ENCODE measurements at places on chromosomes 6 and 20. TPM values are rescaled to one million over a fixed set of nuclear protein-coding genes. Genes with fewer than 3 reads are reported as not detected.

DNA sequence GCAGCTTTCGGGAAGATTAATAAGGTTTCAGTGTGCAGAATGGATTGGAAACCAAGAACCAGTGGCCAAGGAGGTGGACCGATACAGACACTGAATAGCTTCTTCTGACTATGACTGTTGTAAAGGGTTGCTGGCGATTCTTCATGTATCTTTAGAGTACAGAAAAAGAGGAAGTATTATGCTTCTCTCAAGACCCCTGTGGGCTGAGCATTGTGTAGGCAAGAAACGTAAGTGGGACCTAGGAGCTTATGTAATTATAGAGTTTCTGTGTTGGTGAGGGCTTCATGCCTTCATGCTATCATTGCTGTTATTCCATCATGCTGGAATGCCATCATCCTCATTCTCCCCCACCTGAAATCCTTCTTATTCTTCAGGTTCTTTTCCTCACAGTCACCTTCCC, 105.4 kb upstream of the AKIRIN2 start:
- no peak for DNase-seq
- no peak overlapping the region for H3K4me3 ChIP-seq
- no peaks in the 10 kb centered on the region for H3K36me3 ChIP-seq
- H3K4me1 ChIP-seq, result no peaks in the 10 kb centered on the region

DNA sequence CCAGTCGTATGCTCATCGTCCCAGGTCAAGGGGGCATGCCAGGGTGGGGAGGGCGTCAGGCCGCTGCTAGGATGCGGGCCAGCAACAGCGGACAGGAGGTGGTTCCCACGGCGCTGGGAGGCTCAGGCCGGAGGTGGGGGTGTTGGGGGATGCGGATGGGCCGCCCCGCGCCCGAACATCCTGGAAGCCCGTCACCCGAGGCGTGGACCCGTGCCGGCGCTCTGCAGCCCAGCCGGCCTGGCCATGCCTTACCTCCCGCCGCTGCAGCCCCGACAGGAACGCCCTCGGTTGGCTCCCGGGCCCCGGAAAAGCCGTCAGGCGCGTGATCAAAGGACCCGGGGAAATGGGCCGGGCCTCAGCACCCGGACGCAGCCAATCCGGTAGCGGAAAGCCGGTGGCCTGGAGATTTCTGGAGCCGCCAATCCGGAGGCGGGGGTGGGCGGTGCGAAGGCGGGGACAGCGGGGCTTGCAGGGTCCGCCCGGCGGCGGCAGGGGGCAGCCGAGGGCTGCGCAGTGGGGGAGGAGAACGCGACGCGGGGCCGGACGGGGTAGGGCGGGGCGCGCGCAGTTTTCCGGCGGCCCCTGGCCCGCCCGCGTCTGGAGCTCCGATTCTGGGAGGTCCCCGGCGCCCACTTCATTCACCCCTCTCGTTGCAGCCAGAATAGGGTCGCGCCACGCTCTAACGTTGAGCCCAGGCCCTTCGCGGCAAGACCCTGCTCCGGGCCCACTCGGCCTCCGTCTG, at the start of gene SMIM29:
Gene SMIM29, minus strand, starts transcription at position 280 of the 742 bp plus-strand sequence. CDS start 1,215 bp downstream, outside the sequence.
- no peak for DNase-seq
- peak within 1 kb of the TSS; percentile 91 for H3K4me3 ChIP-seq
- no peaks in the 10 kb centered on the region for H3K27me3 ChIP-seq
- H3K4me1 ChIP-seq, result peaks cover 47% of the 10 kb centered on the region
- H3K27ac ChIP-seq, result peak within 1 kb of the TSS; percentile 89

GRCh38 chr20:20363799-20364592, 3.9 kb upstream of the INSM1 start:
- no peak overlapping the region for H3K4me3 ChIP-seq
- H3K36me3 ChIP-seq, result no peaks in the 10 kb centered on the region
- no peak for DNase-seq
- peaks cover 39% of the 10 kb centered on the region for H3K27me3 ChIP-seq

- no peak for DNase-seq
- H3K4me3 ChIP-seq, result no peak overlapping the region
- 0 out of 2 replicates have a peak, but pooled peaks cover 5% of the 10 kb centered on the region for H3K4me1 ChIP-seq
- no peaks in the 10 kb centered on the region for H3K36me3 ChIP-seq
- peaks cover 3% of the 10 kb centered on the region for H3K27me3 ChIP-seq
These were observed 291.8 kb downstream of the BMP7 start for GRCh38 chr20:56974499-56975250.

DNA sequence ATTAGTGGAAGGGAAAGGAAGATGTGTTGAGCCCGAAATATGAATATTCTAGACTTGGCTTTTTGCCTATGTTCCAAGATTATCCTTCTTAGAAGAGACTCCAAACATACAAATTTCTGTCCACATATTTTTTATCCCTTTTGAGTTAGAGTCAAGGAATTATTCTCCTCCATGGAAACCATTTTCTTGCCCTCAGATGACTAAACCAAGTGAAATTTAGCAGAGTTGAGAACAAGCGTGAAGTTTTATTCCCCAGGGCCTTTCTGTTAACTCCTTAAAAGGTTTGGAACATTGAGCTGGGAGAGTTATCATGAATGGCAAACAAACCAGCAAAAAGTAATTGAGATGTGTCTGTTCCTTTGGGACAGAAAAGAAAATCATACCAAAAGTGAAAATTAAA, 286.1 kb upstream of the PLCB4 start:
- no peak overlapping the region for H3K27ac ChIP-seq
- H3K4me3 ChIP-seq, result no peak overlapping the region
- H3K4me1 ChIP-seq, result no peaks in the 10 kb centered on the region
- no peaks in the 10 kb centered on the region for H3K27me3 ChIP-seq
- H3K36me3 ChIP-seq, result no peaks in the 10 kb centered on the region

GRCh38 chr6:92545861-92546260, 873.5 kb downstream of the EPHA7 start:
- H3K4me1 ChIP-seq, result no peaks in the 10 kb centered on the region
- no peak for DNase-seq
- H3K27me3 ChIP-seq, result no peaks in the 10 kb centered on the region
- H3K4me3 ChIP-seq, result no peak overlapping the region
- no peaks in the 10 kb centered on the region for H3K36me3 ChIP-seq
- H3K27ac ChIP-seq, result no peak overlapping the region

- H3K4me3 ChIP-seq, result no peak overlapping the region
- no peaks in the 10 kb centered on the region for H3K4me1 ChIP-seq
- H3K27me3 ChIP-seq, result no peaks in the 10 kb centered on the region
These were observed 141.6 kb upstream of the AKAP12 start for GRCh38 chr6:151098166-151098565.

- no peak overlapping the region for H3K4me3 ChIP-seq
- peaks cover 6% of the 10 kb centered on the region for H3K4me1 ChIP-seq
- peak overlapping the region; percentile 0 for H3K27ac ChIP-seq
- H3K27me3 ChIP-seq, result no peaks in the 10 kb centered on the region
These were observed 12.1 kb downstream of the MICB start for GRCh38 chr6:31510007-31510406.

GRCh38 chr6:157005940-157006339, 228.8 kb downstream of the ARID1B start:
- no peak for DNase-seq
- H3K4me3 ChIP-seq, result no peak overlapping the region
- no peaks in the 10 kb centered on the region for H3K36me3 ChIP-seq

DNA sequence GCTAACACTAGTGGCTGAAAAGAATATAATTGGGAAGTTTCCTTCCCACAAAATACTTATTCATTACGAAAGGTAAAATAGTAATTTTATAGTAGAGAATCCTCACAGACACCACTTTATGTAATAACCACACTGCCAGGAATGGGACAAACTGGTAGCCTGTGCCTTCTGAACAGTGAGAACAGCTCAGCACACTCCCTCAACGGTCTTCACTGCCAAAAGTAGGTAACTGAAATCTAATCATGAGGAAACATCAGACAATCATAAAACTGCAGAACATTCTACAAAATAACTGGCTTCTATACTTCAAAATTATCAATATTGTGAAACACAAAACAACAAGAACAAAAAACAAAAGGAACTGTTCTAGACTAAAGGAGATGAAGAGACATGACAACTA, 44.1 kb downstream of the NUP153 start:
- H3K4me1 ChIP-seq, result no peaks in the 10 kb centered on the region
- H3K4me3 ChIP-seq, result no peak overlapping the region
- H3K27ac ChIP-seq, result no peak overlapping the region
- H3K36me3 ChIP-seq, result peaks cover 30% of the 10 kb centered on the region
- no peak for DNase-seq

- DNase-seq, result no peak
- no peaks in the 10 kb centered on the region for H3K27me3 ChIP-seq
- H3K4me3 ChIP-seq, result no peak overlapping the region
- no peak overlapping the region for H3K27ac ChIP-seq
These were observed 54.4 kb downstream of the RIPOR2 start for GRCh38 chr6:24881376-24881775.

GRCh38 chr6:94071835-94072234, 652.5 kb upstream of the EPHA7 start:
- peaks cover 2% of the 10 kb centered on the region for H3K4me1 ChIP-seq
- no peaks in the 10 kb centered on the region for H3K27me3 ChIP-seq
- H3K27ac ChIP-seq, result peak overlapping the region; percentile 23
- no peak overlapping the region for H3K4me3 ChIP-seq
- no peaks in the 10 kb centered on the region for H3K36me3 ChIP-seq

ADGRG6 gene
- total RNA-seq, result 259 TPM

SEC23B gene
- total RNA-seq, result 61.3 TPM

SMOC2 gene
- total RNA-seq, result 0.13 TPM

CDH4 gene
- not detected for total RNA-seq

LY6G6F gene
- not detected for total RNA-seq

PNPLA1 gene
- not detected for total RNA-seq

ATF6B gene
- 127 TPM for total RNA-seq
